ENCODE measurements at places on chromosomes 12 and 14. TPM values are rescaled to one million over a fixed set of nuclear protein-coding genes. Genes with fewer than 3 reads are reported as not detected.

Gene MMP19
- 2.5 TPM for total RNA-seq

Gene C14orf180
- not detected for total RNA-seq

Gene PTPRR
- 2.8 TPM for total RNA-seq

Gene GLS2
- total RNA-seq: under 0.01 TPM

Gene KRT74
- not detected for total RNA-seq

Gene TAS2R8
- total RNA-seq: not detected

Gene TAS2R46
- total RNA-seq: 2.8 TPM

Gene PTGR2
- 3.3 TPM for total RNA-seq

Gene CYP46A1
- 0.56 TPM for total RNA-seq

Gene CELA1
- not detected for total RNA-seq

Gene LRTM2
- total RNA-seq: not detected

Gene ACOT6
- not detected for total RNA-seq

Gene OVCH1
- total RNA-seq: under 0.01 TPM

Gene DIP2B
- 24.5 TPM for total RNA-seq

Gene PAPLN
- total RNA-seq: 6.5 TPM

Gene SSTR1
- 0.77 TPM for total RNA-seq

Gene BDKRB1
- total RNA-seq: 2.5 TPM

Gene ZNF891
- total RNA-seq: 1.1 TPM

Gene CD163L1
- 3.3 TPM for total RNA-seq

Gene AICDA
- total RNA-seq: not detected

Gene MSRB3
- total RNA-seq: 44.5 TPM

Gene KRT71
- not detected for total RNA-seq

Gene ADAM21
- total RNA-seq: 1.5 TPM

Gene RBMS2
- 13.0 TPM for total RNA-seq

Gene OTX2
- not detected for total RNA-seq

Data from regular cardiac myocyte (primary cell).